ENCODE measurements at places on chromosomes 3 and 15. TPM values are rescaled to one million over a fixed set of nuclear protein-coding genes. Genes with fewer than 3 reads are reported as not detected.

PPP1R2 gene
- 133 TPM for total RNA-seq

PRR20G gene
- total RNA-seq, result not detected

ZNF80 gene
- total RNA-seq, result not detected

SEC22C gene
- total RNA-seq, result 70.3 TPM

COMMD2 gene
- 22.7 TPM for total RNA-seq

CNTN6 gene
- not detected for total RNA-seq

SKIL gene
- 36.9 TPM for total RNA-seq

PRSS50 gene
- total RNA-seq, result not detected

Measured in smooth muscle cell of trachea (primary cell).